ENCODE measurements at places on chromosomes 3 and 15. TPM values are rescaled to one million over a fixed set of nuclear protein-coding genes. Genes with fewer than 3 reads are reported as not detected.

The NLGN1 gene
- 0.50 TPM for polyA plus RNA-seq

The AHSG gene
- 0.13 TPM for polyA plus RNA-seq

The GOLGA8J gene
- polyA plus RNA-seq, result not detected

The PAQR5 gene
- 0.31 TPM for polyA plus RNA-seq

The SCAMP5 gene
- polyA plus RNA-seq, result 9.4 TPM

The TMEM212 gene
- polyA plus RNA-seq, result not detected

GRCh38 chr3:111072031-111072921 lies 660 bp downstream of the NECTIN3 start:
- no peaks in the 10 kb centered on the region for H3K27me3 ChIP-seq
- H3K4me1 ChIP-seq, result peaks cover 3% of the 10 kb centered on the region
- peak overlapping the region; percentile 72 for H3K27ac ChIP-seq

GRCh38 chr3:4898454-4899313 lies 80.6 kb upstream of the BHLHE40 start:
- no peak overlapping the region for H3K4me3 ChIP-seq
- no peaks in the 10 kb centered on the region for H3K36me3 ChIP-seq
- H3K27ac ChIP-seq, result peak overlapping the region; percentile 94
- no peaks in the 10 kb centered on the region for H3K27me3 ChIP-seq

- H3K4me1 ChIP-seq, result no peaks in the 10 kb centered on the region
- no peaks in the 10 kb centered on the region for H3K27me3 ChIP-seq
- no peaks in the 10 kb centered on the region for H3K36me3 ChIP-seq
- H3K4me3 ChIP-seq, result no peak overlapping the region
- H3K27ac ChIP-seq, result no peak overlapping the region
Observed at GRCh38 chr3:72702390-72702789, 145.9 kb downstream of the SHQ1 start.

DNA sequence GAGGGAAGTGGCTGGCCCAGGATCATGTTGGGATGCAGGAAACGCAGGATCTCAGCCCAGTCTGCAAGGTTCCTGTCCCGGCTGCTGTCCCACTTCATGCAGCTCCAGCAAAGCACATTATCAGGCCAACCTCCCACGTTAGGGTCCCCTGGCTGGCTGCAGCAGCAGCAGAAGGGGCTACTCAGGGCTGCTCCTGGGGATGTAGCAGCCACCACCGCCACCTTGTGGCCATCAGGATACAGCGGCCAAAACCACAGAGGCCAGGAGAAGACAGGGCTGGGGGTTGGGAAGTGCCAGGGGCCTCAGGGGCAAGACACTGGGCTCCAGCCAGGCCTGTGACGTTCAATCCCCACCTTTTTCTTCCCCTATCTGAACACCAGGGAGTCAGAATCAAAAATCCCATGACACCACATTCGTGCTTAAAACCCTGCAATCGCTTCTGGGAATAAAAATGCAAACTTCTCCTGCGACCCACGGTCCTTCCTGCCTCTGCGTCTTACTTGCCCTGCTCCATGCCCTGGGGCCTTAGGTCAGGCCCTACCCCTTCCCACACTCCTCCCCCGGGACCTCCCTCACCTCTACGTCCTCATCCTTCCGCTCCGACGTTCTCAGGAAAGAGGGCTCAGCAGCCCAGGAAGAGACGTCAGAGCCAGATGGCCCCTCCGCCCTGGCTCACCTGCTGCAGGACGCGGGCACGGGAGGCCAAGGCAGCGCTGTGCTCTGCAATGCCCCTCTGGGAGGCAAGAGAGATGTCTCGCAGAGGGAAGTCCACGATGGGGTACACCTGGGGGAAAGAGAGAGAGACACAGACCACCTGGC lies 21.5 kb downstream of the SSUH2 start:
- H3K4me1 ChIP-seq, result no peaks in the 10 kb centered on the region
- no peak overlapping the region for H3K4me3 ChIP-seq
- H3K36me3 ChIP-seq, result no peaks in the 10 kb centered on the region
- peak; percentile 73 for DNase-seq
- H3K27me3 ChIP-seq, result no peaks in the 10 kb centered on the region
- no peak overlapping the region for H3K27ac ChIP-seq

DNA sequence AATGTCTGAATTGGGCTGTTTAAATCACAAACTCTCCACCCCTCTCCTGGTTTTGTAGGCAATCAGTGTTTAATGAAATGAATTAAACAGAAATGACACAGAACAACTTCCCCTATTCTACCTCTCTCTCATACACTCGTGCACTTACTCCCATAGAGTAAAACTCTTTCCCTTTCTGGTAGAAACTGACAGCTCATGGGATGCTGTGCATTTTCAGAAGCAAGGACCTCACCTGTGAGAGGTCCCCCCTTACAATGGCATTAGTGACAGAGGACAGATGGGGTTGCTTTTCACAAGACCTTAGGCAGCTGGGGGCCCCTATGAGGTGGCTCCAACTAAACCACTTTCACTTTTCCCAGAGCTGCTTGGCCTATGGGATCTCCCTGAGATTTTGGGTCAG lies 31.9 kb downstream of the PARP16 start:
- no peaks in the 10 kb centered on the region for H3K27me3 ChIP-seq
- peaks cover 5% of the 10 kb centered on the region for H3K36me3 ChIP-seq
- no peak overlapping the region for H3K4me3 ChIP-seq
- no peak overlapping the region for H3K27ac ChIP-seq
- no peak for DNase-seq

DNA sequence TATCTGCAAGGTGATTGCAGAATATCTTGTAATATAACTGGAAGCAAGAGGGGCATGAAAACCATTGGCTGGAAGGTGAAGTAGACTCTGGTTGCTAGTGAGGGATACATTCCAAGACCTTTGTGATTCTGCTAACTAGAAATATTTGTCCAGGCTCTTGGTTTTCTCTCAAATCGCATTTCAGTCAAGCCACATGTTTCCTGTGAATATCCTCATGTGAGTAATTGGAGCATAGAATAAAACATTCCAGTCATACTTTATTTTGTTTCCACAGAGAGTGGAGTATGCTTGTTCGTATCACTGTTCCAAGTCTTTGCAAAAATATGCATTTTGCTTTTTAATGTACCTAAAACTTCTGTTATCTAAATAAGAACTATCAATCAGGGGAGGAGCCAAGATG lies 850.0 kb downstream of the EPHA3 start:
- no peak overlapping the region for H3K27ac ChIP-seq
- no peaks in the 10 kb centered on the region for H3K4me1 ChIP-seq
- H3K4me3 ChIP-seq, result no peak overlapping the region
- H3K36me3 ChIP-seq, result no peaks in the 10 kb centered on the region

GRCh38 chr3:127796831-127797150 lies 25.5 kb downstream of the MGLL start:
- no peak overlapping the region for H3K27ac ChIP-seq
- H3K4me1 ChIP-seq, result peaks cover 2% of the 10 kb centered on the region
- H3K27me3 ChIP-seq, result no peaks in the 10 kb centered on the region

- H3K36me3 ChIP-seq, result no peaks in the 10 kb centered on the region
- DNase-seq, result no peak
- H3K4me3 ChIP-seq, result no peak overlapping the region
- H3K27ac ChIP-seq, result no peak overlapping the region
Observed at GRCh38 chr15:69060041-69060481, 45.6 kb downstream of the NOX5 start.

DNA sequence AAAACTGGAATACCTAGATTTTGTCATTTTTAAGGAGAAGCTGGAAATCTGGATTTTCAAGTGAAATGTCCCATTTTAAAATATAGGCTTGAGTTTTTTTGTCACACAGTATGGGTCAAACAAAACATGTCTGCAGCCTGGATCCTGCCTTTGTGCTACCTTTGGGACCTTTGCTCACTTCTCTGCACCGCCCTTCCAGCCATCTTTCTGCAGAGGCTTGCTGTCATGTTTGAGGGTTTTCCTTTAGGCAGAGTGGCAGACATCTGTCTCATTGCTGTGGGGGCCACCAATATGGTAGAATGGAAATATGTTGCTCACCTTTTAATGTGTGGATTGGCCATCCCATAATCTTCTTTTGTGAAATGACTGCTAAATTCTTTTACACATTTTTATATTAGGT lies 136.3 kb downstream of the EEFSEC start:
- H3K27me3 ChIP-seq, result no peaks in the 10 kb centered on the region
- H3K27ac ChIP-seq, result no peak overlapping the region
- H3K4me1 ChIP-seq, result no peaks in the 10 kb centered on the region
- no peaks in the 10 kb centered on the region for H3K36me3 ChIP-seq

GRCh38 chr15:43748376-43748775 lies 2.1 kb downstream of the PDIA3 start:
- peaks cover 3% of the 10 kb centered on the region for H3K4me1 ChIP-seq
- H3K4me3 ChIP-seq, result no peak overlapping the region
- H3K36me3 ChIP-seq, result no peaks in the 10 kb centered on the region

GRCh38 chr3:46578973-46579755 lies 13.1 kb upstream of the LRRC2 start:
- H3K4me1 ChIP-seq, result no peaks in the 10 kb centered on the region
- H3K4me3 ChIP-seq, result no peak overlapping the region
- no peaks in the 10 kb centered on the region for H3K27me3 ChIP-seq
- no peak for DNase-seq

GRCh38 chr3:17640466-17640865 lies 102.0 kb downstream of the TBC1D5 start:
- no peaks in the 10 kb centered on the region for H3K36me3 ChIP-seq
- H3K4me1 ChIP-seq, result peaks cover 2% of the 10 kb centered on the region
- H3K4me3 ChIP-seq, result no peak overlapping the region
- no peaks in the 10 kb centered on the region for H3K27me3 ChIP-seq
- no peak overlapping the region for H3K27ac ChIP-seq

- H3K36me3 ChIP-seq, result no peaks in the 10 kb centered on the region
- no peaks in the 10 kb centered on the region for H3K4me1 ChIP-seq
- no peak for DNase-seq
Observed at GRCh38 chr3:132822266-132822665, 100.1 kb upstream of the NPHP3 start.

DNA sequence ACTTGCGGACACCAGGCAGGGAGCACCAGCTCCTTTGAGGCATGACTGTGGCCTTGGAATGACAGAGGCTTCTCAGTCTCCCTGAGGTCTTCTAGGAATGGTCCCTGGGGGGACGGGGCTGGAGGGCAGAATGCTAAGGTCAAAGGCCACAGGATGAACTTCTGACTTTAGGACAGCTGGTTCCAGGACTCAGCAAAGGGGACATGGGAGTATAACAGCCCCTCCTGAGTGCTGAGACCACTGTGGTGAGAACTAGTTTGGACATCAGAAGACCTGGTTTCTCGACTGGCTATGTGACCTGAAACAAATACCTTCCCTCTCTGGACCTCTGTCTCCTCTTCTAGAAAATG lies 17.8 kb downstream of the ITGA11 start:
- H3K36me3 ChIP-seq, result no peaks in the 10 kb centered on the region
- H3K4me3 ChIP-seq, result no peak overlapping the region
- H3K27me3 ChIP-seq, result no peaks in the 10 kb centered on the region
- no peaks in the 10 kb centered on the region for H3K4me1 ChIP-seq

DNA sequence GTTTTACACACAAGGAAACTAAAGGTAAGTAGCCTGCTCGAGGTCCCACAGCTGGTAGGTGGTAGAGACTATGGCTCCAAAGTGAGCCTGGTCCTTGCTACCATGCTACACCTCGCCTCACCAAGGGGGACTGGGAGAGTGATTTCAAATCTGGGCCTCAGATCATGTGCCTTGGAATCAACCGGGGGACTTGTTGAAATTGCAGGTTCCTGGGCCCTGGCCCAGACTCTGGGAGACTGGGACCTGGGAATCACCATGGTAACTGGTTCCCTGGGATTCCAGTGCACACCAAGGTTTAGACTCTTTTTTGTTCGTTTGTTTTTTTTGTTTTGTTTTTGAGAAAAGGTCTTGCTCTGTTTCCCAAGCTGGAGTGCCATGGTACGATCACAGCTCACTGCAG lies 21.1 kb downstream of the DNASE1L3 start:
- no peak for DNase-seq
- no peaks in the 10 kb centered on the region for H3K4me1 ChIP-seq
- no peaks in the 10 kb centered on the region for H3K36me3 ChIP-seq
- no peak overlapping the region for H3K4me3 ChIP-seq
- no peaks in the 10 kb centered on the region for H3K27me3 ChIP-seq
- H3K27ac ChIP-seq, result no peak overlapping the region

DNA sequence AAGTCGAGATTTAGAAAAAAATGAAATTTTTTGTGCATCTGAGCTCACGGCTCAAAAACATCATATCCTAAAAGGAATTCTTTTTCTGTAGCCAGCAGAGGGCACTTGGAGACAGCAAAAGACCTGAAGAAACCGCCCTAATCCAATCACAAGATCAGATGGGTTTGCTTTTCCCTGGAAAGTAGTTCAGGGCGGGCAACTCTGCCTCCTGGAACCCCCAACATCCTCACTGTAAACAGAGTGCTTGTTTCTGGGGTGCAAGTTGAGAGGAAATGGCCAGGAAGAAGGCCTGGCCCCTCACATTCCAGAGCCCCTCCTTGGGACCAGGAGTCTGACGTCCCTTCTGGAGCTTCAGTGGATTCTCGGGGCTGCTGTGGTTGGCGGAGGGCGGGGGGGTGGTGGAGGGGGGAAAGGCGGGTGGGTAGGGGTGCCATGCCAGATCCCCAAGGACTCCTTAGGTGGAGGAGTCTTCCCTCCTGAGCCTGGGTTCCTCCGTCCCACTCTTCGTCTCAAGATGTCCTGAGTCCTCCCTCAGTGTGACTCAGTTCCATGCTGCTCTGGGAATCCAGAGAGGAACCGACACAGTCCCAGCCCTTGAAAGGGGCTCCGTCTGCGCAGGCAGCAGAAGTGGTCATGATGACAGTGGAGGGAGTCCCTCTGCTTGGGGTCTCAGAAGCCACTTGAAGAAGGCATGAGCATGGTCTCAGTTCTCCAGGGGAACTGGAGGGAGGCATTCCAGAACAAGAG lies 35.9 kb downstream of the CCK start:
- H3K4me1 ChIP-seq, result no peaks in the 10 kb centered on the region
- no peak overlapping the region for H3K27ac ChIP-seq

DNA sequence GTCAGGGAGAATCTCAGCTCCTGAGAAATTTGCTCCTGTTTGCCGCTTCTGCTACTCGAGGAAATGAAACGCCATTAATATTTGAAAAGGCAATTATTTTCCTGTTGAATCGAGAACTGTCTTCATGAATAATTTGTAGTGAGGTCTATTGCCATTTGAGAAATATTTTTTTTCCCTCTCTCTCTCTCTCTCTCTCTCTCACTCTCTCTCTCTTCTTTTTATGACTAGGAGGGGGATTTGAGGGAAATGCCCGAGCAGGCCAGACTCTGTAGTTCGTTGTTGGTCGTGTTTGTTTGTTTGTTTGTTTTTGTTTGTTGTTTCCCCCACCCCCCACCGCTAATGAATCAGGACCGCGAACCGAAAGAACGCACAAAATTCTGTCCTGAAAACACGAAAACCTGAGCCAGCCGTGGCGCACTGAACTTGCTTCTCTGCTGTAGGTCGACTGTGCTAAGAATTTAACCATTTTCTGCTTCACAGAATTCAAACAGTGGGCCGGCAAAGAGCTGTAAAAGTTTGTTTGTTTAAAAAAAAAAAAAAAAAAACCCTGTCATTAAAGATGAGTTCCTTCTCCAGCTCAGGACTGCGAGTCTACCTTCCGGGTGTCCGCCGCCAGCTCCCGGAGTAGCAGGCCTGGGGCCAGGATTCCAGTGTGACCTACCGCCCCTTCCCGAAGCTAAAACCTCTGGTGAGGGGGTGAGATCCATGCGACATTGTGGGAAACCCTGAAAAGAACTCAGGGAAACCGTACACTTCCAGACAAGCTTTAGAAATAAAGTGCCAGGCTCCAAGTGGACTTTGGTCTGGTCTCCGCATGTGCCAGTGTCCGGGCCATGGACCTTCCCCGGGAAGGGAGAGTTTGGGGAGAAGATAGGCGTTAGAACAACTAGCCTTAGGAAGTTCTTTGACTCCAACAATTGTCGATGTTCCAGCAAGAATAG lies 12.1 kb downstream of the ZIC4 start:
- H3K27ac ChIP-seq, result no peak overlapping the region
- no peak overlapping the region for H3K4me3 ChIP-seq
- H3K4me1 ChIP-seq, result no peaks in the 10 kb centered on the region
- no peaks in the 10 kb centered on the region for H3K36me3 ChIP-seq
- no peaks in the 10 kb centered on the region for H3K27me3 ChIP-seq

GRCh38 chr3:112445839-112446238 lies 53.4 kb downstream of the BTLA start:
- H3K4me3 ChIP-seq, result no peak overlapping the region
- H3K36me3 ChIP-seq, result no peaks in the 10 kb centered on the region
- DNase-seq, result no peak
- no peaks in the 10 kb centered on the region for H3K27me3 ChIP-seq
- no peak overlapping the region for H3K27ac ChIP-seq

Measured in aorta (tissue), 5 donors.